ENCODE measurements at places on chromosomes 12 and 14.

DNA sequence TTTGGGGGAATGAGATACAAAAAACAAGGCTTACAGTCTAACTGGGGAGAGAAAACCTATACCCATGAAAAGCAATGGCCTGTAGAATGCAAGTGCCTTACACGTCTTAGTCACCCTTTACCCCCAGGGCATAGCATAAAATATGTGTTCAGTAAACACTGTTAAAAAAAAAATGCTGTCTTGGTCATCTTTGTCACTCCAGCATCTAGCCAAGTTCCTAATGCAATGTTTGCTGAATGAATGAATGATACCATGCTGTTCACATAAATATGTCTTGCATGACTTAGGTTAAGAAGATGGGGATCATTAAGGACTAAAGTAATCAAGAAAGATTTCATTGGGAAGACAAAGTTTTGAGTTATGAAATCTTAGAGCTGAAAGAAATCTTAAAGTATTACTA is 38.5 kb downstream of the PPP2R5E start:
- DNase-seq: no peak

DNA sequence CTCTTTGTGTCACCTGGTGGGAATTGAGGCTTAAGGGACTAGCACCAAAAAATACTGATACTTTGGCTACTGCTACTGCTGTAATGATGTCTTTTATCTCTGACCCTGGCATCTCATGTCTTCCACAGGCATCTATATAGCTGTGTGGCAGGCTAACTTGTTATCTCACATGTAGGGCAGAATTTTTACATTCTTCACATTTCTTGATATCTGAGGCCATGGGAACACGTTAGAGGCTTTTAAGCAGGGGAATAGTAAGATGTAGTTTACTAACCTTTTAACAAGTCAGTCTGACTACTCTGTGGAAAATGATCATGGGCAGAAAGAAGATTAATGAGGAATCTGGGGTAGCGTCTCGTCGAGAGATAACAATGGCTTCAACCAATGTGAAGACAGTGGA is 498.4 kb downstream of the PCNX1 start:
- DNase-seq: no peak

GRCh38 chr12:109675411-109675810 is 38.2 kb upstream of the FAM222A start:
- DNase-seq: no peak

GRCh38 chr14:84770030-84770429 is 759.9 kb upstream of the FLRT2 start:
- no peak for DNase-seq

GRCh38 chr12:62247281-62248045 is 12.7 kb upstream of the USP15 start:
- no peak for DNase-seq

DNA sequence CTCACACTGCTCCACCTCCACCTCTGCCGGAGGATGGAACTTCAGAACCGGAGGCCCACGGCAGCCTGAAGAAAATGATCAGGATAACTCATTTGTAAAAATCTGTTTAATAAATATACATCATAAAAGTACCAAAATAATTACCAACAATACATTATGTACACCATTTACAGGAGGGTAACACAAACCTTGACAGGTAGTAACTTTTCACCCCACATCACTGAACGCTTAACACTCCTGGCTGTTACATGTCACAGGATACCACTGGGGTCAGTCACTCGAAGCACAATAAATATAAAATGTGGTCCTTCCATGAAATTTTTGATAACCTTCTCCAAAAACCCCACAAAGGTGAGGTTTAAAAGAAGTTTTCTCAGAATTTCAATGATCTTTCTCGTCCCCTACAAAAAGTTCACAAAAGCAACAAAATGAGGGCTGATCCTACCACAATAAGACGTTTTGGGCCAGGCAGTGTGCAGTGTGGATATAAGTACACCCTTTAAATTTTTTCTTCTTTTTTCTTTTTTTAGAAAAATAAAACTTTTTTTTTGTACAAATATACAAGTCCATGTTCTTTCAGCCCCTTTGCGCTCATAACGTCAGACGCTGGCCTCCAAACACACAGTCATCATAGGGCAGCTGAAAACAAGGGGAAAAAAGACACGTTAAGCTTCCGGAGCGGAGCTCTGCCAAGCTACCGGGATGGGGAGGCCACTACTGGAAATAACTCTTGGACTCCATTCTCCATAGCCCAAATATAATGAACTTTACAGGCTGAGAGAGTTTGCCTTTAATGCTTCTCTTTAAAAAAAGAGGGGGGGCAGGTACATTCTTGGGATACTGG is 2.9 kb downstream of the NFKBIA start:
- no peak for DNase-seq

Data from HuH-7.5 (cell line).